Activated CD4-positive, alpha-beta T cell treated with anti-CD3 and anti-CD28 coated beads, Interleukin-10, Interleukin-2, amounts not matched to agents 100 ng/mL and 50 ng/mL, durations not matched to agents 16 hours and 8 hours (primary cell): ENCODE measurements at places on chromosomes 11 and 22.

DNA sequence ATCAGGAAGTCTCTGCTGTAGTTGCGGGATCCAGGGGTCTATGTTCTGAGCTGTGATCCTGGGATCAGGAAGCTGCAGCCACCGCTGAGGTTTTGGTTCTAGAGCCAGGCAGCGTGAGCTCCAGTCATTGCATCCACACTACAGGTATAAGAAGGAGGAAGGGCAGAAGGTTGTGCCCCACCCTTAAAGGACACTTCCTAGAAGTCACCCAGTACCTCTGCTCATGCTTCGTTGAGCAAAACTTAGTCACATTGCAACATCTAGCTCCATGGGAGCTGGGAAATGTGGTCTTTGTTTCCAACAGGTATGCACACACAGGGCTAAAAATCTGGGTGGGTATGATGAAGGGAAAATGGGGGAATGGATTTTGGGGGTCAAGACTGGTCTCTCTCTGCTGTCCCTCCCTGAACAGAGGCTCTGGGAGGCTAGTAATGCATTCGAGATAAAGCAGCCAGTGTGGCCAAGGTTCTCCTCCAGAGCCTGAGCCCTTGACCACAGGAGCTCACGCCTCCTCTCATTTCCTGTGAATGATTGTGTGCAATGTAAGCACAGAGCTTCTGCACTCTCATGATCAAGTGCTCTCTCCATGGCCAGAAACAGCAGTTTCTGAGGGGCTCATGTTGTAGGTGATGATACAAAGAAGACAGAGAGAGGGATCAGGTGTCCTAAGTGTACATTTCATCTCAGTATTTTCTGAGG is 86.8 kb upstream of the OR4B1 start:
- no peak for DNase-seq

DNA sequence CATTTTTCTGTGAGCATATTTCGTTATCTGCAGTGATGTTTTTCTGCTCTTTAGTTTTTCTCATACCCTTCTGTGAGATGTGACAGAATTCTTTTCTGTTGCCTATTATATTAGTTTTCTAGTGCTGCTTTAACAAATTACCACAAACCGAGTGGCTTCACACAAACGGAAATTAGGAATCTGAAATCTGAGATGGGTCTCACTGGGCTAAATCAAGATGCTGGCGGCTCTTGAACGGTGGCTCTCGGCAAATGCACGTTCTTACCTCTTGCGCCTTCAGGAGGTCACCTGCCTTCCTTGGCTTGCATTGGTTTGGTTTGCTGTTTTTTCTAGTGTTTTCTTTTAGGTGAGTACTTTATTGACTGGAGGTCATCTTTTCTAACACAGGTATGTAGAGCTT is 13.0 kb downstream of the ZBED4 start:
- DNase-seq: no peak

GRCh38 chr11:66619080-66619554 is 2.7 kb downstream of the RBM14 start:
- DNase-seq: peak; percentile 57

DNA sequence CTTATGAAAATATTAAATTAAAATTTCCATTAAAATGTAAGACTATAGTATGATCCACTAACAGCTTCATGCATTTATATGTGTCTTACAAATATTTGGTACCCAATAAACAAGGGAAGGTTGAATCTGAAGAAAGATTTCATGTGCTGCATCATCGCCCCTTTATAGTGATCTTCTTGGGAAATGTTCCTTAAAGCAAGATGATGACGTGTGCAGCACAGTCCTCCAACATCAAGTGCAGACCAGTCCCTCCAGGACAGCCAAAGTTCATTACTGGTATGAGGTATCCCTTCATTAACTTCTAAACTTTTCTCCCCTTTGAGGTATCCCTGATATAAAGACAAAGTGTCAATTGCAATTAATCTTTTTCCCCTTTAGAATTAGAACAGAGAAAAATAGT is 567.0 kb downstream of the METTL15 start:
- DNase-seq: no peak

GRCh38 chr22:30843245-30843644 is 125.3 kb downstream of the MORC2 start:
- DNase-seq: no peak

DNA sequence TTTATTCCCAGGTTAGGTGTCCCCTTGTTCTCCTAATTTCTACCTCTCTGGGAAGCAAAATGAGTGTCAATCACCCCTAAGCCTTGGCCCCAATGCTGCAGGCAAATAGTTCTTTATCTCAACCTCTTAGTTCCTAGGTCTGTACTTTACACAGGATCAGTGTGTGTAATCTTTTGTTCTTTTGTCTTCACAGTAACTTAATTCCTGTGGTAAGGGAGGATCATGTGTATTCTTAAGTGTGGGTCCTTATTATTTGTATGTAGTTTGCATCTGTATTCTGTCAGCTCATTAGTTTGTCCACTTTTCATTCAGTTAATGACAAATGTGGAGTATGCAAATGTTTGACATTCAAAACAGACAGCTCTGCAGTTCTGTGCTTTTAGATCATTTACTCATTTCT is 166.7 kb downstream of the FAT3 start:
- DNase-seq: no peak

- DNase-seq: no peak
Measured at GRCh38 chr11:77322926-77323590, 21.6 kb upstream of the GDPD4 start.

DNA sequence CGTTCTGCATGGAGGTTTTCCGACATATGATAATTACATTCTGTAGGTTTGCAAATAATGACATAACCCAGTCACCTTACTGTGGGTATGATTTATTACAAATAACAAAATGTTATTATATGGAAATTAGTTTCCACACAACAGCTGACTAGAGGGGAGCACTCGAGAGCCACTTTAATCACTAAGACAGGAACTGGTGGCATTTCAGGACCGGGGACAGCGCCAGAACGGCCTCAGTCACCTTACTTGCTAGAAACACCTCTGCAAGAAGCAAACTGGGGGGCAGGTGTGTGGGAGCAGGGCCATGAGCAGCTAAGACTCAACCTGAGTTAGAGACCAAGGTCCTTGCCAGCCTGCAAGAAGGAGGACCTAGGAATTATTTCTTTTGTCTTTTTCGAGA is 199.9 kb downstream of the DSCAML1 start:
- peak; percentile 40 for DNase-seq

GRCh38 chr11:116374085-116374484 is 398.7 kb downstream of the BUD13 start:
- DNase-seq: no peak

GRCh38 chr11:69869311-69869939 is 50.2 kb upstream of the FGF3 start:
- DNase-seq: no peak

DNA sequence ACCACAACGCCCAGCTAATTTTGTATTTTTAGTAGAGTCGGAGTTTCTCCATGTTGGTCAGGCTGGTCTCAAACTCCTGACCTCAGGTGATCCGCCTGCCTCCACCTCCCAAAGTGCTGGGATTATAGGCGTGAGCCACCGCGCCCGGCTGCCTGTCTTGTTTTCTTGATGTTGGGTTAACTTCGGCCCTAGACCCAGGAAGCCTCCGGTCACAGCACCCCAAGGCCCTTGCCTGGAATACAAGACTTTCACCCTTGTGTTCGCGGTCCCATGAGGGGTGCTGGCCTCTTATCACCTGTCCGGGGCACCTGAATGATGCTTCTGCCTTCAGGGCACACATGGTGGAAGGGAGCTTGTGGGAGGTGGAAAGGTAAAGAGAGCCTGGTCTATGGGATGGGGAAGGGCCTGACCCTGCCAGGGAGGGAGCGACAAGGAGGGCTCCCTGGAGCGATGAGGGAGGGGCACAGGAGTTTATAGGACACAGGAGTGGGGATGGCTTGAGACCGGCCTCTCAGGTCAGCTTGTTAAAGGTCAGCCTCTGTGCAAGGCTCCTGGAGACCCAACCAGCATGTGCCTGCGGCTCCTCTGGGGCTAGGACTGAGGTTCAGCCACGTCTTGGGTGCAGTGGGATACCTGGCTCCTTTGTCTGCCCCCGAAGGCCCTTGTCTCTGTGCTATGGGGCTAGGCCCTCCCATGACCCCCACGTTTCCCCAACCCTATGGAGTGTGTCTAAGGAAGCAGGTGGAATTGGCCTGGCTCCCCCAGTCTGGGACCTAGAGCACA is 34.7 kb upstream of the GRAMD4 start:
- no peak for DNase-seq
